ENCODE measurements at places on chromosomes 16 and 17.

- no peak for DNase-seq
Measured at GRCh38 chr17:61926826-61927207, 965 bp downstream of the INTS2 start.

- no peak for DNase-seq
Measured at GRCh38 chr17:77467521-77467920, 326.8 kb downstream of the SEC14L1 start.

DNA sequence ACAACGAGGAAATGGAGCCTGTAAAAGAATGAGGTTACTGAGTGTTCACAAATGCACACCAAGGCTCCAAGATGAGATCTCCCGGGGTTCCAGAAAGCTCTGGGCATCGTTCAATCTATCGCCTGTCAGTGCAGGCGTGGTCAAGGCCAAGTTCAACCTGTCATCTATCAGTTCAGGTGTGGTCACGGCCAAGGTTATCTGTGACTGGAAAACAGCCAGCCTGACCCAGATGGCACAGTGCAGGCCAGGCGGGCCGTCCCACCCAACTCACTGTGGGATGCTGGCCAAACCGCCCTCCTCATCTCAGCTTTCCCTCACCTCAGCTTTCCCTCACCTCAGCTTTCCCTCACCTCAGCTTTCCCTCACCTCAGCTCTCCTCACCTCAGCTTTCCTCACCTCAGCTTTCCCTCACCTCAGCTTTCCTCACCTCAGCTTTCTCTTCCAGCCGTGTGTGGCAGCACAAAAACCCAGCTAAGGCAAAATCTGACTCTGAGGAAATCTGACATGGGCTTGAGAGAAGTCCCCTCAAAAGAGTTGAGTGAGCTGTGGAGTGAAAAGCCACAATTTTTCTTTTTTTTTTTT, 2.4 kb downstream of the CHMP1A start:
- no peak for DNase-seq

DNA sequence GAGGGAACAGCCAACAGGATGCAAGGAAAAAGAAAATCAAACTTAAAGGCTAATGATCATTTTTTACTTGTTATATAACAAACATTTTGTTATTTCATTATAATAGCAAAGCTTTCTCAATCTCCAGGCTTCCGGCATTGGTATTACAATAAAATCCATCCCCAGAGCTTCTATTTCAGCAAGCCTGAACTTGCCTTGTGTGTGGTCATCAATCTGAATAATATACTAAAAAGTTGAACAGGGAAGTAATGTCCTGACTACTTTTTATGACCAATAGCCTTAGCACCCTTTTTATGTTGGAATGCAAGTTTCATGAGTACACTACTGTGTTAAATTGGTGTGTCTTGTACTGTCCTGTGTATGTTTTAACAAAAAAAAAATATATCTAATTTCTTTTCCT, 27.1 kb upstream of the VWA3A start:
- no peak for DNase-seq

- no peak for DNase-seq
Measured at GRCh38 chr16:68973611-68974120, 130.3 kb downstream of the TANGO6 start.

GRCh38 chr16:60642956-60643355, 1393.3 kb downstream of the CDH8 start:
- no peak for DNase-seq

- no peak for DNase-seq
Measured at GRCh38 chr17:32771396-32771795, 105.5 kb downstream of the MYO1D start.

GRCh38 chr17:30296499-30297080, 4.8 kb upstream of the BLMH start:
- no peak for DNase-seq

- no peak for DNase-seq
Measured at GRCh38 chr16:24114876-24115275, 141.3 kb upstream of the CACNG3 start.

DNA sequence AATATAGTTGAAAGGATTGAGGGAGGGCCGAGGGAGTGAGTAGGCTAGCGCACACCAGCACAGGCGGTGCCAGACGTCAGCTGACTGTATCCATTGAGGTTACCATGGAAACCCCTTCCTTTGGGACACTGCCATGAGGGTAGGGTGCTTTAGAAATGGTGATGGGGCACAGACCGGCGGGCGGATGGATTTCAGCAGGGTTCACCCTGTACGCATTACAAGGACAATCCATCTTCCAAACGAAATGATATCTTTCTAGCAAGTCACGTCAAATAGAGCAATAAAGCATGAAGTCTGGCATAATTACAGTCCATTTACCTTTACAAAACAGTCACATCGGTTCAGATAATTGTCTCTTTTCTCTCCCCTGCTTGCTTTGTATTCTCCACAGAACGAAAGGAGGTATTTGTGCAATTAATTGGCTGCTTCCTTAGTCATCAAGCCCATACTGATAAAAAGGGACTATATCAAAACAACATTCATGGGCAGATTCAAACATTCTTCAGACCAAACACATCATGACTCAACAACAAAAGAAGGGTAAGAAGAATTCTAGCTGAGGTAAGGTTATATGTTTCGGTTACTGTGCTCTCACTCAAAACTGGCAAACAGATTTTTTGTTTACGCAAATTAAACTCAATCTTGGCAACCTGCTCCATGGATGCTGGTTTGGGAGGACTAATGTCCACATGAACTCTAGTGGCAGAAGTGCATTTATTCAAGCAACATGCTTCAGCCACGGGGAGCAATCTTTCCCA, 140.6 kb downstream of the CDK5R1 start:
- no peak for DNase-seq

- peak; percentile 65 for DNase-seq
Measured at GRCh38 chr17:17849147-17849820, 12.5 kb upstream of the SREBF1 start.

DNA sequence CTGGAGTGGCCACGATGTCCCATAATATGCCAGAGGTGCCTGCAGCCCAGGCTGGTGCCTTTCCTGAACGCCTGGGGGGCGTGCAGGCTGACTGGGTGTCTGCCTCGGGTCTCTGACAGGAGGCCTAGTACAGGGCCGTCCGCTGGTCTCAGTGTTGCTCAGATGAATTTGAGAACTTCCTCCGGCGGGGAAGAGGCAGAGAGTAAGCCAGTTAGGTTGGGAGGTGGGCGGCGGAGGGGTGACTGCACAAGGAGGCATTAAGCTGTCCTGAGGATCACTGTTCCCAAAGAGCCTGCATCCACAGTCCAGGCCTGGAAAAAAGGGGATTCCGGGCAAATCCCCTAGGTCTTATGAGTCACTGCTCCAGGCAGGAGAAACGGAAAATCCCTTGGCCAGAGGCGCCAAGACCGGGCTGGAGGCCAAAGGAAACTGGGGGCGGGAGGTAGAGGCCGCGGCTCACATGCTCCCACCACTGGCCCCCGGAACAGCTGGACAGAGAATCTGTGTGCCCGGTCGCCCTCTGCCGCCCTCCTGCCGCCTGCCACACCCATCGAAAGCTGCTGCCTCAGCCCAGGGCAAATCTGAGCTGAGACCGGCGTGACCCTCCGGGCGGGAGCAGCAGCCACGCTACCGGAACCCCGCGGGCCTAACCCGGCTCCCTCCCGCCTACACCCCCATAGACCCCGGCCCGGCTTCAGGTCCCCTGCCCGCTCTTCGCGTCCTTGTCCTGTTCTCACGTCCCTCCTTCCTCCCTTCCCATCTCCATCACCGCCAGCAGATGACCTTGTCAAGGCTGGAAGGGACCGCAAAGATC, 1.2 kb downstream of the TRIM47 start:
- DNase-seq, result peak; percentile 32

- DNase-seq, result no peak
Measured at GRCh38 chr17:36610474-36610873, 9.1 kb downstream of the MRM1 start.

- DNase-seq, result no peak
Measured at GRCh38 chr16:53220585-53220984, 165.8 kb downstream of the CHD9 start.
